HuH-7 (cell line): ENCODE measurements at places on chromosomes 2 and 18.

GRCh38 chr18:79195716-79196683 lies 126.8 kb downstream of the ATP9B start:
- no peak for DNase-seq

DNA sequence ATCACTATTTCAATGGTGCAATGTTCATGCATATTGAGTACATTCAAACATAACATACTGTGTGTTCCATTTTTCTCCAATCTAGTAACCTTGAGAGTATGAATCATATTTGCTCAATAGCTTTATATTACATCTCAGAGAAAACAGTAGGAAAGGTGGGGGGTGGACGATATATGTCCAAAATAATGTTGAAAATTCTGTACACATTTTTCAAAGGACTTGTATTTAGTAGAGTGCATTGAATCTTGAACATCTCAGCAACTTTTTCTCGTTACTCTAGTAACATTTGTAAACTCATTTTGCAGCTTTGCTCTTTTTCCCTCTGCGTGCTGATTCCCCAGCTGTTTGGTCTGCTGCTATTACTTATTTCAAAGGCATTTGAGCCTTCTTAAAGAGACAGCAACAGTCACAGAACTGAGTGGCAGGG lies 1487.0 kb downstream of the LRP1B start:
- DNase-seq = no peak

DNA sequence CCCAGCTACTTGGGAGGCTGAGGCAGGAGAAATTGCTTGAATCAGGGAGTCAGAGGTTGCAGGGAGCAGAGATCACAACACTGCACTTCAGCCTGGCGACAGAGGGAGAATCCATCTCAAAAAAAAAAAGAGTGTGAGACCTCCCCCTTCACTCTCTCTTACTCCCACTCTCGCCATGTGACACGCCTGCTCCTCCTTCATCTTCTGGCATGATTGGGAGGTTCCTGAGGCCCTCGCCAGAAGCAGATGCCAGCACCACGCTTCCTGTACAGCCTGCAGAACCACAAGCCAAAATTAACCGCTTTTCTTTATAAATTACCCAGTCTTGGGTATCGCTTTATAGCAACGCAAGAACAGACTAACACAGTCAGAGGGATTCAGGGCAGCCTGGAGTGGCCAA lies 66.3 kb upstream of the CREB1 start:
- no peak for DNase-seq

- no peak for DNase-seq
These were observed 507.4 kb upstream of the MYT1L start for GRCh38 chr2:2838548-2838845.

DNA sequence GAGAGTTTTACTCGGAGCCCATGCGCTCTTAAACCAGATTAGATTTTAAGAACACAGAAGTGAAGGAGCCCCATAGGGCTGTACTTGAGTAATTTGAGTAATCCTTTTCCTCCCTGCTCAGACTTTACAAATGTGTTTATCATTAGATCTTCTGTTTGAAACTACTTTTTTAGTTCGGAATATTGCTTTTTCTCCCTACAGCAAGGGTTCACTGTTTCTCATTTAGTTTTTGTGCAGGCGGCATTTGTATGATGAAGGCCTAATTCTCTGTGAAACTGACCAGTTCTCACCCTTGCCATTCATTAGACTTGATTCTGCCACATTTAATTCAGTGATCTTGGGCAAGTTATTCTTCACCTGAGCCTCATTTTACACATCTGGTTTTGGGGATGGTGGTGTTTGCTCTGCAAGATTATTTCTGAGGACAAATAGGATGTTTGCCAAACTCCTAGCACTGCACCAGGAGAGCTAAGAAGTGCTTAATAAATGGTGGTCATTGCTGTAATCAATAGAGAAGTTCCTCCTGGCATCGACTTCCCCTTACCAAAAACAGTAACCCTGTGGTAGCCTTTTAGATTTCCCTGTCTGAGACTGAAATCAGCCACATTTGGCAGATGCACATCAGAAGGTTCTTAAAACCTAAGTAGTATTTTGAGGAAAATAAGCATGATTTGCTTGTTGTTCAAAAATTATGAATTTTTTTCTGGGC lies 2.2 kb downstream of the B3GNT2 start:
- no peak for DNase-seq

DNA sequence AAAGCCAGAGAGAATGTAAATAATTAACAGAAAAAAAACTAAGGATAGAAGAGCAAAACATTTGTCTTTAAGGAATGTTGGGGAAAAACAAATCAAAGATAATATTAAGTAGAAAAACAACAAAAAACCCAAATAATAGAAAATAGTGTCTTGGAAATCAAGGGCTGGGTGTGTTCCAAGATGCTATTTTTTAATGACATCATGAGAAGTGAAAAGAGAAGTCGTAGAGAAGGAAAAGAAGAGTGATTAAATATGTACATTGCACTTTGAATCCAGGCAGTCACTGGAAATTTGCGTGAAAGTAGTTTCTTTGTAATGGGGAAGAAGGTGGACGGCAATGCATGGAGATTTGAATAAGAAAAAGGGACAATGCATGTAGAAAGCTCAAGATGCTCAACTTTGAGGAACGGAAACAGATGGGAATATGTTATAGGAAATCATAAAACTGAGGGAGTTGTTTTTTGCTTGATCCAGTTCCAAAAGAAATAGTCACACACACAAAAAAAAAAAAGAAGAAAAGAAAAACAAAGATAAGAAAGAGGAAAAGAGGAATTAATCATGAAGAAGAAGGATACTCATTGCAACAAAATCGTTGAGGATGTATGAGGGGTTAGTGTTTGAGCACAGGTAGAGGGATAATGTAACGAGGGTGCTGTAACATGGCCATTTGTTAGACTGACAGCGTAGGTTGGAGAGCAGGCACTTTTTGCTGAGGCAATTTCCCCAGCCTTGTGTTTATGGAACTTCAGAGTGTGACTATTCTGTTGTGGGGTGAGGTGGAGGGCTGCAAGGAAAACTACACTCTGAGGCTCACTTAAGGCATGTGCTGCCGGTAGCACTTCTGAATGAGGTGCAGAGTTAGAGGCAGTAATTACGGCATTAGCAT lies 184.1 kb downstream of the CALCRL start:
- DNase-seq = no peak

DNA sequence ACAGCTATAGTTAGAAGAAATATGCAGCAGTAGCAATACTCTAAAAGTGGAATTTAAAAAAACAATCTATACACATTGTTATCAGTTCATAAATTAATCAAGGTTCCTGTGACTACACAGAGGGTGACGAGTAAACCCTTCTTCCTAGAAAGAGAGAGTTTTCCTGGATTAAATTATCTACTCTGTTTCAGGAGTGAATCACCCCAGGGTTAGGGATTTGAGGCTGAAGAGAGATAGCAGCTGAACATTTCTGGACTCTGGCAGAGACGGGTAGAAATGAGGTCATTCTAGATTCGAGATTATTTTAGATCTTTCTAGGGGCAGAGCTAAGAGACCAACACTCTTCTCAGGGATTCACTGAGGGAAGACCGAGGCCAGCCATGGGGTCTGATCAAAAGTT lies 38.8 kb upstream of the PMAIP1 start:
- no peak for DNase-seq

DNA sequence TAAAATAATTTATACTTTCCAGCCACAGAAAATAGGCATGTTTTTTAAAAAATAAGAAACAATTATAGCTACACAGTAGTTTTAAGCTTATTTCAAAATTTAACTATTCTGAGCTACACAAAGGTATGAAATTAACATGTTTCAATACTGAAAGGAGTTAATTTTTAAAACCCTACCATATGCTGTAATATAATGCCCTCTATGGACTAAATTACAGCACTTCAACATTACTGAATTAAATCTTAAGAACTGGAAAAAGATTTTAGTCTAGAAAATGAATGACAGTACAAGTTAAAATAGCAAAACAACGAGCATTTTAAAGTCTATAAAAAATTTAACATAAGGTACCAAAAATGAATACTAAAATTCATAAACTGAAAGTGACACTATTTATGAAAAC lies 36.3 kb downstream of the RTN4 start:
- no peak for DNase-seq

DNA sequence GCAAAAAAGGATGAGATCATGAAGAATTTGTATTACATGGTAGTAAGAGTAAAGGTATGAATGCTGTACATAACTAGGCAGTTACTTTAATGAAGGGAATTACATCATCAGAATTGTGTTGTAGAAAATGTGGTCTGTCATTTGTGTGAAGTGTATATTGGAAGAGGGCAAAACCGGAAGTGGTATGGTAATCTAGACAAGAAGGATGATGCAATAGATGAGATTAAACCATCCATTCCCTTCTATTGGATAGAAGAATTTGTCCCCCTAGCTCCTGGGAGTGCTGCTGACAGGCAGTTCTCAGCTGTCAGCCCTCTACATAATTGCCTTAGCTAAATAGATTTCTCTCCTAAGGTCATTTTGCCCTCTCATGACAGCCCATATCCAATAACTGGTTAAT lies 55.9 kb upstream of the BARD1 start:
- no peak for DNase-seq

- DNase-seq = no peak
These were observed 7.1 kb upstream of the CSRNP3 start for GRCh38 chr2:165462443-165462842.

GRCh38 chr2:240786871-240787311 lies 33.1 kb downstream of the KIF1A start:
- DNase-seq = no peak

GRCh38 chr2:105653302-105653701 lies 91.4 kb upstream of the NCK2 start:
- no peak for DNase-seq

GRCh38 chr2:104658144-104658835 lies 195.6 kb upstream of the POU3F3 start:
- no peak for DNase-seq

DNA sequence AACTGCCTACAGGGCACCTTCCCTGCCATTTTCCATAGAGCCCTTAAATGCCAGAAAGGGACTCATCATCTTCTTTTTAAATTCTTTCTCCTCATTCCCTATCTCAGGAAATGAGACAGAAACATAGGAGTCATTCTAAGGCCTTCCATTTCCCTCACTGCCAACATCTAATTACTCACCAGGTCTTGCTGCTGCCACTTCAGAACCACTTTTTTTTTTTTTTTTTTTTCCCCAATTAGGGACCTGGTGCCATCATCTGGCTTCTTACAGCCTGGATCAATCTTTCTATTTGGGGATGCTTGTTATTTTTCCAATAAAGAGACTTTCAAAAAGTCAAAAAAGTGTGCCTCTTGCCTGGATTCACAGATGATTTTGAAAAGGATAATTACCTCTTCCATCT lies 373.4 kb downstream of the LPIN1 start:
- DNase-seq = no peak

DNA sequence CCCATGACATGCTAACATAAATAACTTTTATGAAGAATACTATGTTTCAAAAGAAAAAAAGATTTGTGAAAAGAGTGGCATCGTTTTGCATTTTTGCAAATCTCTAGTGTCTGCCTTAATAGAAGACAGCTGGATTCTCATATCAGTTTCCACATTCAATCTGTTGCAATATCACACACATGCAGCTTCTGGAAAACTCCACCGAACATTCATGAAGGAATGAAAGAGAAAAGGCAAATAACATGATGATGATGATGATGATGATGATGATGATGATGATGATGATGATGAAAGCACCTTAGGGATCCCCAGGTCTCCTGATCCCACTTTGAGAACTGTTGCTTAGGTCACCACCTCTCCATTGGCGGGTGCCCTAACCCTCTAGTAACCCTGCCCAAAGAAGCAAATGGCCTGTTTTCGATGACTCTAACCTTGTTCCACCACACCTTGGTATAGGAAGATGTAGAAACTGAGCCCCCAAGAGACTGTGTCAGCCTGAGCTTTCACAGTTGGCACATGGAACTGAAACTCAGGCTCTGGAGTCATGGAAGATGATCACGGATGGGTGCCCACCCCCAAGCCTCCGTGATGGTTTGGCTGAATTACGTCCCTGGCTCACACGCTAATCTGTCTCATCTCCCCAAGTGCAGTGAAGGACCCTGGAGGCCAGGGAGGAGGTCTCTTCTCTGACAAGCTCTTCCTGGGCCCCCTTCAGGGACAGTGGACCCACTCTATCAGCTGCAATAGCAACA lies 80.1 kb upstream of the SMAD7 start:
- DNase-seq = no peak

- DNase-seq = no peak
These were observed 164.5 kb downstream of the PMAIP1 start for GRCh38 chr18:60064271-60064670.

GRCh38 chr2:223470602-223471001 lies 131.6 kb downstream of the SCG2 start:
- DNase-seq = no peak

GRCh38 chr18:67776929-67777328 lies 260.4 kb upstream of the DSEL start:
- DNase-seq = no peak

DNA sequence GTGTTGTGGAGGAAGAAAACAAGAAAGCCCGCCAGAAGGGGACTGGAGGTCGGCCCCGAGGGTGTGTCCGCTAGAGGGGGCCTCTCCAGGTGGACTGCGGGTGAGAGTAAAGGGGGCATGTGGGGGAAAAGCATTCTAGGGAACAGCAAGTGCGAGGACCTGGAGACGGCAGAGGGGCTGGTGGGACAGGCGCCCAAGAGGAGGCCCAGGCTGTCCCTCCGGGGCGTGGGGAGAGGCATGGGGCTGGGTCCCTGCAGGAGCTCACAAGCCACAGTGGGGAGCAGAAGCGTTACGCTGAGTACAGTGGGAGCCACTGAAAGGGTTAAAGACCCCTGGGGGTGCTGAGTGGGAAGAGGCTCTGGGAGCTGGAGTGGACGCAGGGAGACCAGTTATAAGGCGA lies 1.6 kb upstream of the KLF11 start:
- DNase-seq = no peak

- no peak for DNase-seq
These were observed 254.4 kb downstream of the KCNE4 start for GRCh38 chr2:223306371-223306770.

- DNase-seq = peak; percentile 55
These were observed at the start of gene APCDD1 for GRCh38 chr18:10453806-10454680. APCDD1 (plus strand) TSS chr18:10454635; CDS start chr18:10454982, 347 bp downstream.

DNA sequence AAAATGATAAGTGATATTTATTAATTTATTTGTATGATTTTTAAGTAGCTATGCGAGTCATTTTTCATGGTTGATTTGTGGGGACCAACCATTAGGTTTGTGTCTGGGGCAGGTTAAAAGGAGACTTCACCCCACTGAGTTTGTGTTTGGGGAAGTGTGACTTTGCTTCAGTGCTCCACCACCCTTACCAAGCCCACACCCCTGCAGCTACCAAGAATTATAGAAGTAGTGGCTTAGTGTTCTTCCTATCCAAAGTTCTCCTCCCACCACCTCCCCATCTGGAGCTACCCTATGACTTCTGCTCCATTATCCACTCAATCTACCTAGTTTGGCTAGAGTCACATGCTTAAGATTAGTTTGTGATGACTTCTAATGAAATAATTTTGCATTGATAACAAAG lies 182.1 kb upstream of the ZEB2 start:
- DNase-seq = no peak
